MV-4-11 (cell line): ENCODE measurements at places on chromosomes 7 and 10.

DNA sequence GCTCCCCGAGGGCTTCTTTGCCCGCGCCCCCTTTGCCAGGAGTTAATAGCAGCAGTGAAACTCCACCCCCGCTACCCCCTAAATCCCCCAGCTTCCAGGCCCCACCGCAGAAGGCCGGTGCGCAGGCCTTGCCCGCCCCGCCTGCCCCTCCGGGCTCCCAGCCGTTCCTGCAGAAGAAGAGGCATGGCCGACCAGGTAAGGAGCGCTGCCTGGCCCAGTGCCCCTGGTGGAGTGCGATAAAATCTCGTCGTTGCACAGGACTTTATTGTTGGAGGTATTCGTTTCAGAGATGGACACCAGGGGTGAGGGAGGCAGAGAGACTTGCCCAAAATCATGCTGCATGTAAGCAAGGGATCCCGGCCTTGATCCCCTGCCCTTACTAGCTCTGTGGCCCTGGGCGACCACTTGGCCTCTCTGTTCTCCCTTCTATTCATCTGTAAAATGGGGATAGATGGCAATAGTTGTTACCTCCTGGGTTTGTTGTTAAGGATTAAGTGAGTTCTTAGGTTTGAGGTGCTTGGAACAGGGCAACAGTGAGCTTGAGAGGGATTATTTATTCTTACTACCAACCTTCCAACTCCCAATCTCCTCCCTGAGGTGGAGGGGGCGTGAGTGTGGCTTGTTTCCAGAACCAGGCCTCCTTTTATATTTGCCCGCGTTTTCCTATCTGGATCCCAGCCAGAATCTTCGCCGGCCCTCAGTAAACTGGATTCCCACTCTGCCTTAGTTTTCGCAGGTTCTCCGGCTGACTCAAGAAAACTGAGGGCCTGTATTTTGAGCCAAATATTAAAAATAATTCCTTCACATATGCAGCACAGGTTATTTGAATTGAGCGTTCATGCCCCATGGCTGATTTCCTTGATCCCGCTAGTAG is 78.3 kb downstream of the WIPF3 start:
- DNase-seq, result no peak

- no peak for DNase-seq
These were observed 269.9 kb downstream of the POU6F2 start for GRCh38 chr7:39247576-39247975.

GRCh38 chr7:130363026-130363847 is 17.1 kb upstream of the CPA1 start:
- DNase-seq, result no peak

DNA sequence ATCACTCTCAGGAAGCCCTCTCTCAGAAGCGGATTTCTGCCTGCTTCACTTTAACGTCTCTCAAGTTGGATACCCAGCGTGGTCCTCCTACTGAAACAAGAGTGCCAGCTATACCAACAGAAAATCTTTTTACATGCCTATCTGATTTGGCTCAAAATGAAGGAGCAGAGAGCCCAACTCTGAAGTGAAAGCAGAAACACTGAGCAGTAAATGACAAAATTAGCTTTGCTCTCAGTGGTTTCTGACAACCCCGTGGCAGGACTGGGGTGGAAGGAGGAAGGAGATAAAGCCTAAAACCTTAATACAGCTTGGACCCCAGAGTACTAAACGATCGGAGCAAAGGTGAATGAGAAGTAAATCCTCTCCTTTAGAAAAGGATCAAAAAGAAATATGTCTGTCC is 25.1 kb upstream of the GPR37 start:
- DNase-seq, result peak; percentile 48

DNA sequence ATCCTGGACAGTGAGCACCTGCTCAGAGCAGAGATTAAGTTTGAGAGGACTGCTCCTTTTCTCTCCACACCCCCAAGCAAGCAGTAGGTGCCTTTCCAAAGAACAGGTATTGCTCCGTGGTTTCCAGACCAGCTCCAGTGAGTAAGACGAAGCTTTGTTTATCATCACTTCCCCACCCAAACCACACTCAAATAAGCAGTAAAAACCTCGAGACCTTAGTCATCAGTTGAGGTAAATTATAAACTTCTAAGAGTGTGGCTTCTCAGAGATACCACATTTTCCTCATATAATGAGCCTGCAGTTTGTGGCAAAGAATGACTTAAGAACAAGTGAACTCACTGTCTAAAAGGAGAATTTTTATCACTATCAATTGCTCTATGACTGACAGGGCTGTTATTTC is 50.0 kb upstream of the GRB10 start:
- DNase-seq, result peak; percentile 63

GRCh38 chr10:28627102-28627501 is 50.2 kb upstream of the BAMBI start:
- DNase-seq, result no peak

DNA sequence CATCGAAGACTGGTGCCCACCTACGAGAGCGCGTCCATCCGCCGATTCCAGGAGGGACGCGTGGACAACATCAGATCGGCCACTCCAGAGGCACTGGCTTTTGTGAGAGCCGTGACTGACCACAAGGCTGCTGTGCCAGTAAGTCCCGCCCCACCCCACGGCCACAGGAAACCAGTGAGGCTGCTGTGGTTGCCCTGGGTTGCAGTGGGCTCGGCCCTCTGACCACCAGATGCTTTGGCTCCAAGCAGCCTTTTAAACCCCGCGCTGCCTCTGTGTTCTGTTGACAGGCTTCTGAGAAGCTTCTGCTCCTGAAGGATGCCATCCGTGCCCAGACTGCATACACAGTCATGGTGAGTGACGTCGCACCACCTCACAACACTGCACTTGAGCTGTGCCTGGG is 24.4 kb upstream of the C10orf53 start:
- DNase-seq, result peak; percentile 41

DNA sequence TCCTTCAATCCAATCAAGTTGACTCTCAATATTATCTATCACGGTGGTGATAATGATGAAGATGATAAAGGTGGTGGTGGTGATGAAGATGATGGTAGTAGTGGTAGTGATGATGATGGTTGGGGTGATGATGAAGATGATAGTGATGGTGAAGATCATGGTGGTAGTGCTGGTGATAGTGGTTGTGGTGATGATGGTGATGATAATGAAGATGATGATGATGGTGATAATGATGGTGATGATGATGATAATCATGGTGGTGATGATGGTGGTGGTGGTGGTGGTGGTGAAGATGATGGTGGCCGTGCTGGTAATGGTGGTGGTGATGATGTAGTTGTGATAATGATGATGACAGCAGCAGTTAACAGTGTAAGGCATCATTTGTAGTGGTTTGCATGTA is 29.8 kb upstream of the SDK1 start:
- DNase-seq, result no peak

DNA sequence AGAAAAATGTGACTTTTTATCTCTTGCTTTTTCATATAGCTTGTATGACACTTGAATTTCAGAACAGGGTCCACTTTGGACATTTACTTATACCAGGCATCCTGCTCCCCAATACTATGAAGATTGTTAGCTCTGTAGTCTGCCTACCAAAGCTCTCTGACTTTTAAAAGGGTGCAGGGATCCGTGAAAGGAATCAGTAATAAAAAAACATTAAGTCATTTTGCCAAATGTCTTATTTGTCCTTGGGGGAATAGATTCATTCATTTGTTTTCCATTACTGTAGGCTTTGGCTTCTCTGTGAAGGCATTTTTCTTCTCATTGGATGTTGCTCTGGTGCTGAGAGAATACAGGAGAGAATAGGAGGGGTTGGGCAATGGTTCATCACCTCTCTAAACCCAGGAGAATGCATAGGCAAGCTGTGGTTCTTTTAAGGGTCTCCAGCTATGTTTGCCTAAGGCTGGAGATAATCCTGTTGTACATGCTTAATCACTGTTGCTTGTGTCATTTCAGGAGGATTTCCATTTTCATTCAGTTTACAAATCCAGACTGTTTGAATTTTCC is 103.5 kb downstream of the SRI start:
- no peak for DNase-seq

DNA sequence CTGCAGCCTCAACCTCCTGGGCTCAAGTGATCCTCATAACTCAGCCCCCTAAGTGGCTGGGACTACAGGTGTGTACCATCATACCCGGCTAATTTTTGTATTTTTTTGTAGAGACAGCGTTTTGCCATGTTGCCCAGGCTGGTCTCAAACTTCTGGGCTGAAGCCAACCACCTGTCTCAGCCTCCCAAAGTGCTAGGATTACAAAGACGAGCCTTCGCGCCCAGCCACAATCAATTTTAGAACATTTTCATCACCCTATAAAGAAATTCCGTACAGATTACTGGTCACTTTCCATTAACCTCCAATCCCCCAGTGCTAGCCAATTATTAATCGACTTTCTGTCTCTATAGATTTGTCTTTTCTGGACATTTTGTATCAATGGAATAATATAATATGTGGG is 32.3 kb upstream of the PALS2 start:
- DNase-seq, result no peak

GRCh38 chr7:71343892-71344291 is 211.9 kb downstream of the GALNT17 start:
- no peak for DNase-seq

GRCh38 chr10:120415709-120416330 is 41.2 kb upstream of the PLPP4 start:
- DNase-seq, result peak; percentile 22

GRCh38 chr10:131946321-131946751 is 35.4 kb downstream of the BNIP3 start:
- DNase-seq, result no peak
